ENCODE measurements at places on chromosomes 3 and 15. TPM values are rescaled to one million over a fixed set of nuclear protein-coding genes. Genes with fewer than 3 reads are reported as not detected.
A peak's percentile ranks its signal among the peaks of the same experiment; 100 is the strongest.

DNA sequence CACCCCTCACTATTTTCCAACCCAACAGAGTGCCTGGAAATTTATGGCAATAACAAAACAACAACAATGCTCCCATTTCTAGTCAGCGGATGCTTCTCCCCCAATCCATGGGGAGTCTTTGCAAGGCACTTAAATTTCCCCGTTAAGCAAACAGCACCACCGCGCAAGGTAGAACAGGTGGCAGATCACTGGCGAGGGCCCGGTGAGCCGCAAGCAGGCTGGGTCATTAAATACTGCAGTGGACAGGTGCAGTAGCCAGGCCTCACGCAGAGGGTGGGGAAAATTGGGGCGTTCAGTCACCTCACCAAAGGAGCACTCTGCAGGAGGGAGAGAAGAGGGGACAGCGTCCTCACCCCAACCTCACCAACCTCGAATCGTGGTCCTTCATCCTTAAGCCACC, 147.5 kb downstream of the NTRK3 start:
- no peak for DNase-seq

GRCh38 chr3:64863226-64864212, 175.7 kb upstream of the ADAMTS9 start:
- DNase-seq = no peak

- DNase-seq = peak; percentile 78
Measured at GRCh38 chr3:126317029-126317996, 39.9 kb downstream of the KLF15 start.

DNA sequence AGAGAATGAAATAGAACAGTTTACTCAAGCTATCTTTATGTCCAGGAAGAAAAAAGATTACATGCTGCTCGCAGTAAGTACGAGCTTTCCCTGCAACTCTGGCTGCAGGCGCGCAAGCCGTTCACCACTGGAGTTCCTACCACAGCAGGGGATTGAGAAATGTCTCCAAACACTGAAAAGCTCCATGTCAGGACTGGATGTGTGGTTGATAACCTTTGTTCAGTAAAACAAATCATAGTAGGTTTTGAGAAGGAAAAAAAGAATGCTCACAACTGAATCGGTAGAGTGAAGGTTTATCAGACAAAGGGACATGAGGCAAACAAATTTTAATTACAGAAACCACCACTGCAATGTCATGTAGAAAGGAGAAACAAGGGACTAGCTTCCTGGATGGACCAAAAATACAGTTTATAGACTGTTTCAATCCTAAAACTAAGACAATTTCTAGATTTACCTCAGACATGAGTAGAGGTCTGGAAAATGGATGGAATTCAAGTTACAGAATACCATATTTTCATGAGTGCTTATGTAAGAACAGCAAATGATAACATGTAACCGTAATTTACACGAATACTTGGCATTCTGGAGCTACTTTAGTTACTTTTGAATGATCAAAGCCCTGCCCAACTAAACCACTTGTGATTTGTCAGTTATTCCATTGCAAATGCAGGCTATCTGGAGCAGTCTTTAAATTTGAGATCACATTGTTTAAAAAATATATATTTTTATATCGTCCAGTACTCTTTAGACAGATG, 471.1 kb downstream of the SHQ1 start:
- no peak for DNase-seq

DNA sequence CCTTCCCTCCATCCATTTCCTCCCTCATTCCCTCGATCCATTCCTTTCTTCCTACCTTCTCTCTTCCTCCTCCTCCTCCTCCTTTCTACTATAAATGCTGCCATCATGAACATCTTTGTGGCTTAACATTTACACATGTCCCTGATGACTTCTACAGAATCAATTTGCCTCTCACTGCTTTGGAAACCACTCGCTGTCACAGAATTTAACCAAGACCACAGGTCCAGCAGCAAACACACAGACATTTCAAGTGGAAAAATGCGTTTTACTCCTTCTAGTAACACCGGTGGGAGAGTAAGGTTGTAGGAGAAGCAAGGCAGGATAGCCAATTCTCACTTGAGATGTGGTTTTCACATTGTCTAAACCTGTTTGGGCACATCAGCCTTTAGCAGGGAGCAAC, 101.4 kb upstream of the LRIG1 start:
- no peak for DNase-seq

GRCh38 chr15:57079931-57080620, 161.6 kb downstream of the TCF12 start:
- no peak for DNase-seq

- no peak for DNase-seq
Measured at GRCh38 chr15:58742819-58743502, 6.5 kb downstream of the ADAM10 start.

- no peak for DNase-seq
Measured at GRCh38 chr3:128402319-128402718, 64.4 kb downstream of the DNAJB8 start.

- no peak for DNase-seq
Measured at GRCh38 chr3:47295322-47295721, 12.6 kb downstream of the KLHL18 start.

Gene RTP3
- not detected for total RNA-seq

Gene GOLGA6L9
- 0.84 TPM for total RNA-seq

Gene ACTR8
- total RNA-seq = 19.5 TPM

Gene PAQR5
- total RNA-seq = 0.74 TPM

Gene ISL2
- total RNA-seq = 0.67 TPM

Gene SLC22A13
- total RNA-seq = 1.00 TPM

Gene SLMAP
- 57.2 TPM for total RNA-seq
